Aorta (tissue), 5 donors: ENCODE measurements at places on chromosomes 6 and 20.

- DNase-seq: no peak
Measured at GRCh38 chr6:138088326-138088762, 18.9 kb downstream of the PERP start.

- DNase-seq: no peak
Measured at GRCh38 chr6:51398064-51398705, 579.5 kb downstream of the TFAP2B start.

DNA sequence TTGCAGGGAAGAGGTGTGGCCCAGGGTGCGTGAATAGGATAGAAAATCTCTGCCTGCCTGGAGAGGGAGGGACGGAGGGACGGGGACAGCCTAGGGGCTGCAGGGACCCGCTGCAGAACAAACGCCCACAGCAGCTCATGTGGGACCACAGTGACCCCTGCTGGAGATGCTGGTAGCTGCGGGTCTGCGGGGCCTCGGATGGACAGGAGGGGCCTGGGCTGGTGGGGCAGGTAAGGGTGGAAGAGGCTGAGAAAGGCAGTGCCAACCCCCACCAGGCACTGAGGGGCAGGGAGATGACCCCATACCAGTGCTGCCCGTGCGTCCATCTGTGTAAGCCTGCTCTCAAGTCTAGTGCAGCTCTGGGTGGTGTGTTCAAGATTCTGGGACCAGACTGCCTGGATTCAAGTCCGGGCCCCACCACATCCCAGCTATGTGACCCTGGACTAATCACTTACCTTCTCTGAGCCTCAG lies 39.4 kb downstream of the KIAA1755 start:
- DNase-seq: peak; percentile 76

GRCh38 chr20:50572938-50573777 lies 63.0 kb downstream of the PTPN1 start:
- peak; percentile 86 for DNase-seq

- no peak for DNase-seq
Measured at GRCh38 chr6:46704562-46704961, 16.9 kb downstream of the TDRD6 start.

GRCh38 chr20:56554869-56555268 lies 21.8 kb downstream of the FAM209B start:
- no peak for DNase-seq

GRCh38 chr6:30879684-30880427 lies 4.5 kb upstream of the DDR1 start:
- no peak for DNase-seq

DNA sequence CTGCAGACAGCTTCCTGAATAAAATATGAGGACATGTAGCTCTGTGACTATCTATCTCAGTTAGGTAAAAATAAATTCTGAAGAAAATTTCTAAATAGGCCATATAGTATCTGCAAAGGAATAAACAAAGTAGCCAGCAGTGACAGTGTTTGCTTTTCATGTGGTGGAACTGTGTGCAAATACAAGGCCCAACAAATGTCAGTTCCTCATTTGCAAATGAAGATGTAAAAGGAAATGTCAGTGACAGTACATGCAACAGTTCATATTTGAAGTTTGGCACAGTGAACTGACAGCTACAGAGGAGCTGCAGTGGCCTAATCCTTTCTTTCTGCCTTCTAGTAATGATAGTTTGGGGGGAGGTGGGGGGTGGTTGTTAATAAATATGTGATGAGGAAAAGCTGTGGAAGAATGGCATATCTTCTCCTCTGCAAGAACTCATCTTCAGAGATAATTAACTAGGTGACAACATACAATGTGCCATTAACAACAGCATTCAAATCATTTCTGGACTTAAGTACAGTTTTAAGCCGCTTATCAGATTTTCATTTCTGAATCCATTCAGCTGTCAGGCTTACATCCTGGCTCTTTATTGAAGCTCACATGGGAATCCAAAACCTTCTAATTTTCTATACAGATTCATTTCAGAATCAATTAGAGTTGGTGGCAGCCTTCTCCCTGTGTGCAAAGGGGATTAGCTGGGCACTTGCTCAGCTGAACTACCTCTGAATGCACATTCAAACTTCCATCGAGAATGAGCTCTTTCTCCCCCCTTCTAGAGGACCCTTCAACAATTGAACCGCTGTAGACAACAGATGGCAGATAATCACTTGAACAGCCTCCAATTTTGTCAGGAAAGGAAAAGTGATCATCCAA lies 1059.0 kb upstream of the EPHA7 start:
- DNase-seq: no peak

DNA sequence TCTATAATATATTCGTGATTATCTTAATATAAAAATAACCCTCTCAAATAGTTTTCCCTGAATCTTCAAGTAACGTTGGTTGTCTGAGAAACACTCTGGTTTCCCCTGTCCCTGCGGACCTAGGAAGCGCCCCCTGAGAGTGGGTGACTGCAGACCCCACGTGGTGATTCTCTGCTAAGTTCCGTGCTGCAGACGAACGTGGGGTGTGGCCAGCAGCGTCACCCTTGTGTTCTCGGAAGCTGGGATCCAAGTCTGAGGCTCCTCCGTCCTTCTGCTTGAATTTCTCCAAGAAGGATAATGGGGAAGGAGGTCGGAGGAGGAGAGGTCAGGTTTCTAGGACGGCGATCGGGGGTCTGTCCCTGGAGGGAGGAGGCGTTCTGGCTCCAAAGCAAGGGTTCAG lies 16.6 kb upstream of the MAP1LC3A start:
- DNase-seq: peak; percentile 50

DNA sequence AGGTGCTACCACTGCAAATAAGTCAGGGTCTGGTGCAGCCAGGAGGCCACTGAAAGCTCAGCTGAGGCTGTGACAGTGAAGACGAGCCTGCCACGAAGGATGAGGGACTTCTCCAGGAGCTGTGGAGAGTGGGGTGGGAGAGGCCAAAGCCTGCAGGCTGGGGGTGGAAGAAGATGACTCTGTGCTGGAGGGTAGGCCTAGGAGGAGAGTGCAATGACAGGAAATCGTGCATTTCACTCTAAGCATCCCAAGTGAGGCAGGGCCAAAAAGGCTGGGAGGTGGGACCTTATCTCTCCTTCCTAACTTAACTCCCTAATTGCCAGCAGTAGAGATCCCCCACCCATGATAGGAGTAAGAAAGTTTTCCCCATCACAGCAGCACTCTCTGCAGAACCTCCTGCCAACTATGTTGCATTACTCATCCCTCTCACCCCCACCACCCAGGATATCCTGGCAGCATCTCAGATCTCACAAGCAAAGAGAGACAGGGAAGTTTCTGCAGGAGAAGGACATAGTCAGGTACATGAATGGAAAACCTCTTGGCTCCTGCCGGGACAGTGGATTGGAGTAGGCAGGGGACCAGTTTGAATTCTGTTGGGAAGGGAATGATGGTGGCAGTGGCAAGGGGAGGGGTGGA lies 466.2 kb downstream of the CDH26 start:
- DNase-seq: no peak

- DNase-seq: no peak
Measured at GRCh38 chr20:36826554-36827244, 49.2 kb upstream of the TLDC2 start.

DNA sequence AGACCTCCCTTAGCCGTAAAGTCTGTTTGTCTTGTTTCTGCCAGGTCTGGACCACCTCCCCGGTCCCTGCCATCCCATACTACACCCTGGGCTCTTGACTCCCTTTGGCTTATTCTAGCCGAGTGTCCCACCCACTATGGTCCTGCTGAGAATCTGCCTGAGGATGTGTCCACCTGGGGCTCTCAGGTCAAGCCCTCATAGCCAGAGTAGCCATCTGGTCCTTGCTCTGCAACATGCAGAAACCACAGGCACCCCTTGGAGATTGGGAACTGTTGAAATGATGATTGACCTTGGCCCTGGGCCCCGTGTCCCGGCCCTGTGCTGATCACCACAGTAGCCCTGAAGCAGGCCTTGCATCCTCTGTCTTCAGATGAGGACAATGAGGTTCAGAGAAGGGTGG lies 44.0 kb downstream of the VSTM2L start:
- DNase-seq: no peak

DNA sequence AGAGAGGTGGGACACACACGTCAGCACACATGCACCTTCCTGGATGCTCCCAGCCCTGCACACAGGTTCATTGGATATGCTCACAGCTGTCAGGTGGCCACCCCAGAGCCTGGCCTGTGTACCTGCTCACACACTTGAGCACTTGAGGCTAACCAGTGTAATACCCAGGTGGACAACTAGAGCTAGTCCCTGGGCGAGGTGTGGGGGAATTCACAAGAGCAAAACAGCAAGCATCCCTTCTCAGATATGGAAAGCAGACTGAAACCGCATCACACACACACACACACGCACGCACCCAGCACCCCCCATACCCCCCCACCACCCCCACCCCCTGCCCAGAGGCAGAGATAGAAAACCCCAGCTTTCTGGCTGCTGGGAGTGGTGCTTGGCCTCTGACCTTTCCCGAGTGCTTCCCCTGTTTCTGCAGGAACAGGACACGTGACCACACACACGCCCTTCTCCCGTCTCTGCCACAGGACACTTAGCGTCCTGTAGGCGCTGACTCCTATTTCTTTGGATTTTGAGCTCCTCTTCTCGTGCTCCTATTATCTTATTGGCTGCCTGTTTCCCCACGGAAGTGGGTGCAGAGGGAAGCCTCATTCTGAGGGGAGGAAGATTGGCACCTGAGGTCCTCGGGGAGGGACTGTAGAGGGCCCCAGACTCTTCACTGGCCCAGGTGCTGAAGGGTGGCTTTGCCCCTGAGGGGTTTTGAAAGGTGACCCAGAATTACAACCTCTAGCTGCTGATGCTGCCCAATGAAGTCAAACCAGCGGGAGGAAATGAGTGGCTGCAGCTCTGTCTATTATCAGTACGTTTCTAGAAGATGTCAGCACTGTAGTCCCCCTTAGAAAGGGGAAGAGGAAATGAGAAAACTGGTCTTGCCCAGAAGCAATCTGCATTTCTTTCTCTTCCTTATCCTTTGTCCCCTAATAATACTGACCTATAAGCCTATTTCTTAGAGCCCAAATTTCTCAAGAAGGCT lies 65.8 kb downstream of the SYTL3 start:
- DNase-seq: peak; percentile 59

- no peak for DNase-seq
Measured at GRCh38 chr6:47278545-47278944, 31.2 kb downstream of the TNFRSF21 start.

DNA sequence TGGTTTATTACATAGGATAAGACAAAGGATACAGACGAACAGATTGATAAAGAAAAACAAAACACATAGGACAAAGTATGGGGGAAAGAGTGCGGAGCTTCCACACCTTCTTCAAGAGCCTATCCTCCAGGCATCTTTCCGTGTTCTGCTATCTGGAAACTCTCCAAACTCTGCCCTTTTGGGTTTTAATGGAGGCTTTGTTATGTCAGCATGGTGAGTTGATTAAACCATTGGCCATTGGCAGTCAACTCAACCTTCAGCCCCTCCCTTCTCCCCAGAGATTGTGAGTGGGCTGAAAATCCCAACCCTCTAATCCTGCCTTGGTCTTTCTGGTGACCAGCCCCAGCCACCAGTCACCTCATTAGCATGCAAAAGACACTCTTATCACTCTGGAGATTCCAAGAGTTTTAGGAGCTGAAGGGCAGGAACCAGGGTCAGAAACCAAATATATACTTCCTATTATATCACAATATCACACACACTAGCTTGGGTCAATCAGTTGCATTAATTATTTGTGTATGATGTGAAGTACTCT lies 23.8 kb downstream of the HLA-DOB start:
- DNase-seq: no peak

GRCh38 chr6:25476126-25476525 lies 175.9 kb upstream of the SCGN start:
- DNase-seq: no peak

GRCh38 chr6:163243692-163244589 lies 170.6 kb upstream of the QKI start:
- DNase-seq: no peak

GRCh38 chr20:16098890-16099639 lies 474.2 kb downstream of the KIF16B start:
- no peak for DNase-seq

- no peak for DNase-seq
Measured at GRCh38 chr6:169685860-169686259, 16.0 kb downstream of the WDR27 start.

DNA sequence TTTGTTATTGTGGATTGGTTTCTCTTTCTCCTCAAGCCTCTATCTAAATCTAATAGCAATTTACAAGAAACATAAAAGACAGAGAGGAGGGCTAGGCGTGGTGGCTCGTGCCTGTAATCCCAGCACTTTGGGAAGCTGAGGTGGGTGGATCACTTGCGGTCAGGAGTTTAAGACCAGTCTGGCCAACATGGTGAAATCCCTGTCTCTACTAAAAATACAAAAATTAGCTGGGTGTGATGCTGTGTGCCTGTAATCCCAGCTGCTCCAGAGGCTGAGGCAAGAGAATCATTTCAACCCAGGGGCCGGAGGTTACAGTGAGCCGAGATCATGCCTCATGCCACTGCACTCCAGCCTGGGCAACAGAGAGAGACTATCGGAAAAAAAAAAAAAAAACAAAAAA lies 46.6 kb downstream of the SLC2A12 start:
- no peak for DNase-seq

- no peak for DNase-seq
Measured at GRCh38 chr6:70236343-70236742, 66.5 kb downstream of the COL9A1 start.
